ENCODE measurements at places on chromosomes 13 and 19. TPM values are rescaled to one million over a fixed set of nuclear protein-coding genes. Genes with fewer than 3 reads are reported as not detected.

GRCh38 chr19:41426116-41426841, 895 bp downstream of the B3GNT8 start:
- no peak for DNase-seq

DNA sequence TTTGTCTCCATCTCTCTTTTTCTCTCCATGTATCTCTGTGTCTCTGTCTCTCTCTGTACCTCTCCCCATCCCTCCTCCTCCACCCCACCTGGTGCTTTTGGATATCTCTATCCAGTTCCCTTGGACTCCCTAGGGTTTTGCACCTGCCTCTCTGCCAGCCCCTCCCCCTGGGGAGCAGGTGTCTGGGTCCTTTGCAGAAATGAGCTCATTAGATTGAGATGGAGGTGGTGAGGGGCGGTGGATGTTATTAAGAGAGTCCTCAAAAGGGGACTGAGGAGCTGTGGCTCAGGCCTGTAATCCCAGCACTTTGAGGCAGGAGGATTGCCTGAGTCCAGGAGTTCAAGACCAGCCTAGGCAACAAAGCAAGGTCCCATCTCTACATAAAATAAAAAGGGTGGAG, 2.1 kb downstream of the KCNN4 start:
- no peak for DNase-seq

GRCh38 chr19:11012507-11012906, 51.7 kb downstream of the SMARCA4 start:
- DNase-seq = no peak

NRTN gene
- total RNA-seq = 2.5 TPM

- DNase-seq = no peak
These were observed 84.0 kb downstream of the SUCLA2 start for GRCh38 chr13:47917022-47917574.

GRCh38 chr19:50669302-50670101, 20.3 kb downstream of the C19orf81 start:
- DNase-seq = no peak

GRCh38 chr13:99385940-99386339, 78.7 kb upstream of the GPR183 start:
- no peak for DNase-seq

DNA sequence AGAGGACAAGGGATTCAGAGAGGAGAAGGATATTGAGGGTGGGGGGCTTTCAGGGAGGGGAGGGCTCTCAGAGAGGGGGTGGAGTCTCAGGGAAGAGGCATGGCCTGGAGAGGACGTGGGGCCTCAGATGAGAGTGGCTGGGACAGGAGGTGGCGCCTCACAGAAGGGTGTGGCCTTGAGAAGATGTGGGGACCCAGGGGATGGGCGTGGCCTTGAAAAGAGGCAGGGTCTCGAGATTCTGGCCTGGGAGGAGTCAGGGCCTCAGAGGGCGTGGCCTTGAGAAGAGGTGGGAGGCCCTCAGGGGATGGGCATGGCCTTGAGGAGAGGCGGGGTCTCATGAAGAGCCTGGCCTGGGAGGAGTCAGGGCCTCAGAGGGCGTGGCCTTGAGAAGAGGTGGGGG, 23.7 kb upstream of the TNFSF14 start:
- no peak for DNase-seq

DNA sequence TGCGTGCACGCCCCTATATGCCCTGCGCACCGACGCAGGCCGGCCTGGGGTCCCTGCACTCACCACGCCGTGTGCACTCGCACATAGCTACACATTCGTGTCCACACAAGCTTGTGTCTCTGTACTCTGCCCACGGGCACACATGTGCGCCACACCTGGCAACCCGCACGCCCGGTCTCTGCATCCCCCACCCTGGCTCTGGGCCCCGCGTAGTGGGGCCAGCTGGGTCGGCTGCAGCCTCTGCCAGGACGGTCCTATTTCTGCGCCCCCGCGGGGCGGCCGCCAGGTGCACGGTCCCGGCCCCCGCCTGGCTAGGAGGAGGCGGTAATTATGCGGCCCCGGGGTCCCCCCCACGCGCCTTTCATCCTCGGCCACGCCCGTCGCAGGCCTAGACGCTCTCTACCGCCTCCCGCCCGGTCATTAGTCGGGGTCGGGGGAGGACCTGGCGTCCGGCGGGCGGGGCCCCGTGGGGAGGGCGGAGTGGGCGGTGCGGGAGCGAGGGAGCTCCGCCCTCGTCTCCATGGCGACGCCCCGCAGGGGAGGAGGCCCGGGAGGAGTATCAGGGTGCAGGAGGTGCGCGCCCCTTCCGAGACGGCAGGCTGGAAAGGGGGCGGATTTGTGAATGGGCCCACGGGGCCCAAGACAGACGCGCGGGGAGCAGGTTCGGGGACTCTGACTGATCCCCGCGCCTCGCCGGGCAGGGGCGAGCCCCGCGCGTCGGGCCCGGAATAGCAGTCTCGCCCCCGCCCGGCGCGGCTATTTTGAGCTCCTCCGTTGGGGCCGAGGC, 2.8 kb upstream of the CIRBP start:
- no peak for DNase-seq

GRCh38 chr13:43835701-43836100, 43.8 kb downstream of the CCDC122 start:
- DNase-seq = no peak

GRCh38 chr13:40445557-40445990, 220.9 kb downstream of the FOXO1 start:
- no peak for DNase-seq

GRCh38 chr13:28268800-28269223, 130.5 kb downstream of the PAN3 start:
- no peak for DNase-seq

DNA sequence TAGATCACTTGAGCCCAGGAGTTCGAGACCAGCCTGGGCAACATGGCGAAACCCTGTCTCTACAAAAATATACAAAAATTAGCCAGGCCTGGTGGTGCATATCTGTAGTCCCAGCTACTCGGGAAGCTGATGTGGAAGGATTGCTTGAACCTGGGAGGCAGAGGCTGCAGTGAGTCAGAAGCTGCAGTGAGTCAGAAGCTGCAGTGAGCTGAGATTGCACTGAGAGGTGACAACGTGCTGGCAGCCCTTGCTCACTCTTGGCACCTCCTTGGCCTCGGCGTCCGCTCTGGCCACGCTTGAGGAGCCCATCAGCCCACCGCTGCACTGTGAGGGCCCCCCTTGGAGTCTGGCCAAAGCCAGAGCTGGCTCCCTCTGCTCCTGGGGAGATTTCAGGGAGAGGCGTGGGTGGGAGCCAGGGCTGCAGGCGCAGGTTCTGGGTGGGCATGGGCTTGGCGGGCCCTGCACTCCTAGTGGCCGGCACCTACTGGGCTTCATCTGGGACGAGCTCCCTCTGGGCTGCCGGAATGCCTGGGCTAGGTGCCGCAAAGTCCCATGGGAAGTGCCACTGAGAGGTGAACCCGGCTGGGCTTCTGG, 39.5 kb upstream of the RPL21 start:
- no peak for DNase-seq

DNA sequence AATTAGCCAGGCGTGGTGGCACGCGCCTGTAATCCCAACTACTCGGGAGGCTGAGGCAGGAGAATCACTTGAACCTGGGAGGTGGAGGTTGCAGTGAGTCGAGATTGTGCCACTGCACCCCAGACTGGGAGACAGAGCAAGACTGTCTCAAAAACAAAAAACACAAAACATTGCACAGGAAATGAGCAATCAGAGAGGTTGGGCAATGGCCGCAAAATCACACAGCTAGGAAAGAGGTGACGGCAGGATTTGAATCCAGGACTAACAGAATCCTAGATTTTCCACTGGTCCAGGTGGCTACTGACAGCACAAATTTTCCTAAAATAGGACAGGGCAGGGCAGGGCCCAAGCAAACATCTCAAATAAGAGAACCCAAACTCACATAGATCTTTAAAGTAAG, 23.3 kb downstream of the PTPRS start:
- DNase-seq = no peak

ZNF528 gene
- total RNA-seq = 46.7 TPM

GRCh38 chr13:96621634-96622183, 372.6 kb downstream of the OXGR1 start:
- no peak for DNase-seq

- no peak for DNase-seq
These were observed 3.0 kb downstream of the LATS2 start for GRCh38 chr13:21058361-21058760.

DGKH gene
- 36.4 TPM for total RNA-seq

GRCh38 chr19:56108447-56109195, 12.5 kb downstream of the ZNF787 start:
- peak; percentile 23 for DNase-seq

FFAR3 gene
- 0.16 TPM for total RNA-seq

GRCh38 chr19:44687888-44688287, 11.1 kb upstream of the CEACAM16 start:
- DNase-seq = no peak

GRCh38 chr19:45324349-45324907, 1.8 kb upstream of the CKM start:
- DNase-seq = no peak

DNA sequence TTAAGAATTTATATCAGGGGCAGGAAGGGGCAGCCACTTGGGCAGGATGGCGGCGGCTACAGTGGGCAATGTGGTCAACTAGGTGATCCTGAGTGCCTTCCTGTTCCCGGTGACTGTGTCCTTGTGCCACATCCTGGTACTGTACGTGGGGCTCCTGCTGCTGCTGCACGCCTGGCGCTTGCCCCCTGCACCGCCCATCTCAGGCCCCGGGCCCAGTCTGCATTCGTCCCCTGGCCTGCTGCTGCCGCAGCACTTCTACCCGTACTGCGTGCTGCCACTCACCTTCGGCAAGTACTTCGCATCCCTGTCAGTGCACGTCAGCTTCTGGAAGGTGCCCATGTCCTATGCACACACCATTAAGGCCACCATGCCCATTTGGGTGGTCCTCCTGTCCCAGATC, 40.1 kb downstream of the IFT88 start:
- DNase-seq = no peak

DNA sequence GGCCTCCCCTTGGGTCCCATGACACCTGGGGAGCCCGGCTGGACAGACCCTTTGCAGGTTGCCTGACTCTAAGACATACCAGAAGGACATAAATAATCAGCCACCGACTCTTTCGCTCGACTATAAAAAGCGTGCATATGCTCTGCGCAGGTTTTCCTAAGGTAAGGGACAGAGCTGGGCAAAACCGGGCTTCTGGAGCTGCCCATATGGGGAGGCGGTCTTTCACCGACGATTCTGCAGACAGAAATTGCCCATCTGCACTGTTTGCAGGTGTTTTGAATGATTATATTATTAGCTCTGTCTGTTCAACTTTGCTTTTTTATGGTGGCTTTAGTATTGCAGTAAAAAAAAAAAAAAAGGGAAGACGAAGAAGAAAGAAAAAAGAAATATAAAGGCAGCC, 347.2 kb downstream of the TSHZ3 start:
- DNase-seq = no peak

DNA sequence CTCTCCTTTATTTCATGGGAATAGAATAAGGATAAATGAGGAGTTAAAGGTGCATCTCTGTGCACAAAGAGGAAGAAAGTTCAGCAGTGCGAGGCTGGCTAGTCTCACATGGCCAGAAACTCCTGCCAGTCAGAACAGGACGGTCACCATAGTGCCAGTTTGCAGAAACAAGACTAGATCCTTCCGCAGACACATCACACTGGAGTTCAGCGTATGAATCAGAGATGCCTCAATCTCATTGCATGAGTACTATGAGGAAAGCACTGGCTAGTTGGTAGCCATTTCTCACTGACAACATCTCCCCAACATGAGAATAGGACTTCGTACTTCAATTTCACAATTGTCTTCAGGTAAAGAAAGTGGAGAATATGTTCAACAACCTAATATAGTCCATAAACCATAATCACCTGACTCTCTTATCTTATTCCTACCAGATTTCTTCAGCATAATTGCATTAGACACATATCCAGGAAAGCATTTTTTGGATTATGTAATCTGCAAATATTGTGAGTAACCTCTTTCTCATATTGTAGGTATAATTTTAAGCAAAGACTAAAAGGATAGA, 34.9 kb downstream of the RXFP2 start:
- no peak for DNase-seq

ZNF28 gene
- total RNA-seq = 33.5 TPM

GRCh38 chr13:84192125-84192524, 309.9 kb upstream of the SLITRK1 start:
- no peak for DNase-seq

Measured in urinary bladder (tissue), 4 donors.